ENCODE measurements at places on chromosomes 1 and 21. TPM values are rescaled to one million over a fixed set of nuclear protein-coding genes. Genes with fewer than 3 reads are reported as not detected.
A peak's percentile ranks its signal among the peaks of the same experiment; 100 is the strongest.

The ANP32E gene
- total RNA-seq: 32.9 TPM

The PGLYRP4 gene
- not detected for total RNA-seq

The NEGR1 gene
- total RNA-seq: 26.7 TPM

The FTCD gene
- total RNA-seq: 2.6 TPM

The METTL25B gene
- total RNA-seq: 33.6 TPM

The CYB5RL gene
- 7.9 TPM for total RNA-seq

The SYT6 gene
- total RNA-seq: not detected

DNA sequence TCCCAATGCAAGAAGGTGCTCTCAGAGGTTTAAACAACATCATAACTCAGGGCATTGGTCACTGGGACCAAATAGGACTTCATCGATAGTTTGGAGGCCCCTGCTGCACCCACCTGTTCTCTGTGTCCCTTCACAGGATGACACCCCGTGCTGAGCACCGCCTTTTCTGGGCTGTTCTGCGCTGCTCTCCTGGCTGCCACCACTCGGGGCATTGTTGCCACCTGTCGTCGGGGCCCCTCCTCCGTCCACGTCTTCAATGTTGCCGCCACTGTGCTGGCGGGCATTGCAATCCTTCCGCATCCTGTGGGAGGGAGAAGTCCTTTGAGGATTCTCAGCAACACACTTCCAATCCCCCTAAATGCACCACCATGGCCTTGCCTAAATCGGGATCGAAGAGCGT is 47.7 kb downstream of the NTPCR start:
- H3K27ac ChIP-seq: no peak overlapping the region
- H3K4me1 ChIP-seq: no peaks in the 10 kb centered on the region
- no peak for DNase-seq
- no peak overlapping the region for H3K4me3 ChIP-seq

DNA sequence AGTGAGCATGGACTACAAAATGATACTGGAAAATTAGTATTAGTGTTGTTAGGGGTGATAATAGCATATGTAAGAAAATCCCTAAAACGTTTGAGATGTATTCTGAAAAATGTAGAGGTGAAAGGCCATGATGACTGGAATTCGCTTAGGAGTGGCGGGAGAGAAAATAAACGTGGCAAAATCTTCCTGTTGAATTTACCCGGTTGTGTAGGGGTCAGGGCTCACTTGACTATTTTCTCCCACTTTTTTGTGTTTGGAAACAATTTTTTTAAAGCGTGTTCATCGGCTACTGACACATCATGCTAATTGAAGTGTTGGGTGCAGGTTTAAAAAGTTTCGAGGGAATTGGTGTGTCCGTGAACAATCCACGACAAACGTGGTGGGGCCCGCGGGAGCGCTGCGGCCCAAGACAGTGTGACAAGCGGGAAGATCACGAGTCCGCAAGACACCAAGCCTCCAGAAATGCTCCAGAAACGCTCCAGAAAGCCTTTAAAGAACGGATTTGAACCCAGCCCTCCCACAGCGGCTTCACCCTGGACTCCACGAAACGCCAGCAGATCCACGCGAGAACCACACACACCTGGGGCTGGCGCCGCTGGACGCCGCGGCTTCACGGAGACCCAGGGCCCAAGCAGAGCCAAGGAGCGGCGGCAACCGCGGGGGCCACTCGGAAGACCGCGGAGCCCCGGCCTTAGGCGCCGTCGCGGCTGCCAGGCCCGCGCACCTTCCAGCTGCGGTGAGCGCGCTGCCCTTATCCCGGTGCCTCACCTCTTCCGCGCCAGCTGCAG is 573 bp downstream of the PSMG1 start:
- no peaks in the 10 kb centered on the region for H3K27me3 ChIP-seq
- H3K27ac ChIP-seq: peak overlapping the region; percentile 26
- H3K4me3 ChIP-seq: peak overlapping the region; percentile 51
- peaks cover 2% of the 10 kb centered on the region for H3K4me1 ChIP-seq

DNA sequence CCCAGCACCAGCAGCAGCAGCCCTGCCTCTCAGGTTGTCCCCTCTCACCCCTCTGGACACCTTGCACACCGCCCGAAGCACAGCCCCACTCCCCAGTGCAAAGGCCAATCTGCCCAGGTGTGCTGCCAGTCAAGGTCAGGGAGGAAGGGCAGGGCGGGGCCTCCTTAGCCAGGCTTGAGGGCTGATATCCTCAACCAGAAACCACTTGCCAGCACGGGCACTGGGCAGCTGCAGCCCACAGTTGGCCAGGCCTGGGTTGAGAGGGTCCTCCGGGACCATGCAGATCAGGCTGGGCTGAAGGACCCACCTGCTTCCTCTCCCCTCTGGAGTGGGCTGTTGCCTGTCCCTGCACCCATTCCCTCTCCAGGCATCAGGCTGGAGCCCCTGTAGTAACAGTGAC is 588.3 kb downstream of the NPHP4 start:
- no peak for DNase-seq
- no peak overlapping the region for H3K4me3 ChIP-seq
- no peak overlapping the region for H3K27ac ChIP-seq
- no peaks in the 10 kb centered on the region for H3K36me3 ChIP-seq

DNA sequence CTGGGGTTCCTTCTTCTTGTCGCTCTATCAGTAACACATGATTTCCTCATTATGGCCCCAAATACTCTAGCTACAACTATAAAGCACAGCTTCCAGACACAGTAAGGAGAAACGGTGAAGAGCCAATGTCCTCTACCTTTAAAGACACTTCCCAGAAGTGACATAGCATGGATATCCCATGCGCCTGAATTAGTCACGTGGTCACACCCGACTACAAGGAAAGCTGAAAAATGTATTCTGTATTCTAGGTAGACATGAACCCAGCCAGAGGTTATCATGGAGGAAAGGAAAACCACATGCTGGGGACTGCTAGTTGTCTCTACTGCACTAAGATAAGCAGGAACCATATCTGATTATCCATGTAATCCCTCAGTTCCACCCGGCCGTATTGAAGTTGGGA is 244.3 kb downstream of the LMX1A start:
- no peaks in the 10 kb centered on the region for H3K4me1 ChIP-seq
- H3K4me3 ChIP-seq: no peak overlapping the region
- H3K36me3 ChIP-seq: no peaks in the 10 kb centered on the region
- no peak overlapping the region for H3K27ac ChIP-seq
- DNase-seq: no peak
- no peaks in the 10 kb centered on the region for H3K27me3 ChIP-seq

DNA sequence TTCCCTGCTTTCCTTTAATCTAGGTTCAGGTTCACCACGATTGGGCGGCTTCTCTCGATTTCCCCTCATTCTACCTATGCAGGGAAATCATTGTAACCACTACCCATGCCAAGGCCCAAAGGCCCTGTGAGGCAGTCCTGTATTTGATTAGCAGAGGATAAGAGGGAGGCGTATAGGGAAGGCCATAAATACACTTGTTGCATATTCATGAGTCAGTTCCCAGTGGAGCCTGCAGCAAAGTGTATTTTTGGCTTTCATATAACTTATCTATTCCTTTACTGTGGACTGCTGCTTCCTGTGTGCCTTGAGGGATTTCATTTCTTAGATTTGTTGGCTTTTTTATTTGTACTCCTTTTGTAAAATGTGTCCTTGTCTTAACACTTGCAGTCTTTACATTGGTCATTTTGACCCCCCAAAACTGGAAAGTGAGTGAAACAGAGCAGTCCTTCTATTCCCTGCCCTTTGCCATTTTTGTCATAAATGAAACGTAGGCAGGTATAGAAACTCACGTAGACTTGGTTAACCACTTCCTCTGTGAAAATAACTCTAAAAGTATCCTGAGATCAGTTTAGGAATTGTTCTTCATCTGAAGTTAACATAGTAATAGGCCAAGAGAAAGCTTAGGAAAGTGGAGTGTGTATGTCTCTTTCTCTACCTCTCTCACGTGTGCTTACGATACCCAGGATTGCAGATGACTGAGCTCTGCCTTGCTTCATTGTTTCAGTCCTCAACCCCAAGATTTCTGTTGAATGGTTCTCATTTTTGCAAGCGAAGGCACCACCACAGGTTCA is 19.6 kb upstream of the KCNQ4 start:
- no peak overlapping the region for H3K4me3 ChIP-seq
- peaks cover 12% of the 10 kb centered on the region for H3K36me3 ChIP-seq
- no peak overlapping the region for H3K27ac ChIP-seq
- DNase-seq: no peak
- H3K27me3 ChIP-seq: no peaks in the 10 kb centered on the region

DNA sequence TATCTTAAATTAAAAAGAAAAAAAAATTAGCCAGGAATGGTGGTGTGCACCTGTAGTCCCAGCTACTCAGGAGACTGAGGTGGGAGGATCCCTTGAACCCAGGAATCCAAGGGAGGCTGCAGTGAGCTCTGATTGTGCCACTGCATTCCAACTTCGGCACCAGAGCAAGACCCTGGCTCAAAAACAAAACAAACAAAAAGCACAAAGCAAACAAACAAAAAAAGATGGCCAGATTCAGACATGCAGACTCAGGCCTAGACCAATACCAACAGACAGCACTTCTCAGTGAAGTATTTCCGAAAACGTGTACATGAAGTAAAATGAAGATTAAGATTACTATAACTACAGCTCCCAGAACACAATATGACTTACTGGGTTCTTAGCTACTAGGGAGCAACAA is 10.6 kb downstream of the SLC35D1 start:
- no peaks in the 10 kb centered on the region for H3K27me3 ChIP-seq
- H3K27ac ChIP-seq: no peak overlapping the region
- peaks cover 7% of the 10 kb centered on the region for H3K4me1 ChIP-seq
- peaks cover 5% of the 10 kb centered on the region for H3K36me3 ChIP-seq
- H3K4me3 ChIP-seq: no peak overlapping the region

DNA sequence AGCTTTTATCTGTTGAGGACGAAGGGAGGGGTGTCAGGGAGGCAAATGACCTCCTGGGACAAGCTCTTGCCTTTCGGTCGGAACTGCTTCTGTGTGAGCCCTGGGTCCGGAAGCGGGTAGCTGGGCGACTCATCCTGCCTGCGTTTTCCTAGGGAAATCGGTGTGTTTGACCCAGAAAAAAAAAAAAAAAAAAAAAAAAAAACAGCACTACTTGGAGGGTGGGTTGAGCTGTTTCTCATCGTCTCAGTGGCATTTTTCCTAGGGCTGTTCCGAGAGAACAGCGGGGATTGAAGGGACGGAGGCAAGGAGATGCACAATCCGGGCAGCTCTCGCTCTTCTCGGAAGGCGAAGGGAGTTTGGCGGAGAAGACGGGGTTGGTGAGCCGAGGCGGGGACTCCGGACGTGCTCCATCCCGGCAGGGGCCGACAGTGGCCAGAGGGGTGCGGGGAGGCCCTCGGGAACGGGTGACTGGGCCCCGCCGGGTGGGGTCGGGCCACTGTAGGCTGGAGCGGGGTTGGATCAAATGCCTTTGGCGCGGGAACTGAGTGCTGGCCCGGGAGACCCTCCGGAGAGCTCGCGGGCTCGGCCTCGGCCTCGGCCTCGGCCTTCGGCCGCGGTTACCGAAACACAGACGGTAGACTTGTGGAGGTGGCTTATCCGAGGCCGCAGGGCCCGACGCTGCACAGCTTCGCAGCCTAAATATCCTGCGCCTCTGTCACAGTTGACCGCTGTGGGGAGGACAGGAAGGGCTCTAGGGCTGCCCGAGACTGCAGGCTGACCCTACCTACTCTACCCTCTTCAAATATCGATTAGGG is 2.4 kb upstream of the BARHL2 start:
- no peak for DNase-seq
- no peak overlapping the region for H3K4me3 ChIP-seq
- peaks cover 8% of the 10 kb centered on the region for H3K27me3 ChIP-seq
- H3K36me3 ChIP-seq: no peaks in the 10 kb centered on the region
- H3K27ac ChIP-seq: no peak overlapping the region

DNA sequence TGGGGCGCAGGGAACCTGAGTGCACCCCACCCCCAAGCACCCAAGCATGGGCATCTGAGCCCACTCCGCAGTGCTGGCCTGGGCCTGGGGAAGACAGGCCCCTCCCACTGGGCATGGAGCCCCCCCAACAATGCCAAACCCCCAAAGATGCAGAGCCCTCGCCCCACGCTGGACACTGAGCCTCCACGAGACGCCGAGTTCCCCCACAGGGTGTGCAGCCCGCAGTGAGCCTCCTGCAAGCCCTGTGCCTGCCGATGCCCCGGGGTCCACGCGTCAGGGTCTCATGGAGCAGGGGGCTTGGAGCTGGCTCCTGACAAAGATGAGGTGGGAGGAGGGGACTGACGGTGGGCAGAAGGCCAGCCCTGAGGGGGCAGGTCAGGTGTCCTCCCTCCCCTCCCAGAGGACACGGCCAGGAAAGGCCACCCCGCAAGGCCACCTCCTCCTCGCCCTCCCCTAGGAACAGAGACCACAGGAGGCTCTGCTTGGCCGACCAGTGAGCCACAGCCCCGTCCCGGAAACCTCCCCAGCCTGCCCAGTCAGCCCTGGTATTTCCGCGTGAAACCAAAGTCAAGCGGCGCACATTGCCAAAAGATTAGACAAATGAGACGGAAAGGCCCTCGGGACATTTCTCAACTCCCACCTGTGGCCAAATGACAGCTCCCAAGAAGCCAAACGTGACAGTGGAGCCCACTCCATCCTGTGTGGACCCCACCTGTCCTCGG is 33.4 kb downstream of the MEGF6 start:
- H3K4me3 ChIP-seq: no peak overlapping the region
- DNase-seq: peak; percentile 71
- H3K27me3 ChIP-seq: no peaks in the 10 kb centered on the region
- H3K27ac ChIP-seq: no peak overlapping the region

DNA sequence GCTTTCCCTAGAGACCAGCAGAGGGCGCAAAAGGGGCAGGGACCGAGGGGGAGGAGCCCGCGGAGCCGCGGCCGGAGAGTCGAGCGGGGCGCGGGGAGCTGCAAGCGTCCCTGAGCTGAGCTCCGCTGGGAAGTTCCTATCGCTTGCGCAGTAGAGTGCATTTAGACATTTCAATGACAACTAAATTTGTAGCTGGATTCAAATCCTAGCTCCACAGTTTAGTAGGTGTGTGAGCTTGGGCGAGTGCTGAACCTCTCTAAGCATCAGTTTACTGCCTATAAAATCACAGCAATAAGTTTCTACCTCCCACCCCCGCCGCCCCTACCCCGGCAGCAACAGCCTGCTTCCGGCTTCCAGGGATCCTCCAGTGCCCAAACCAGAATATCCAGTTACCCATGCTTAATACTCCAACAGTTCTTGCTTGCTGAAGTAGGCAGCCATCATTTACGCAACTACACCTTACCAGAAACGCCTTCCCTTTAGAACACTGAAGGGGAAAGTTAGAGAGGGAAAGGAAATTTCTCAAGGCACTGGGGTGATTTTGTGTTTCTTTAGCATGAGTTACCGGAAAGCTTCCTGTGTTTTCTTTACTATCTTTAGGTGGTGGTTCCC is 9.1 kb downstream of the TLR5 start:
- H3K4me1 ChIP-seq: no peaks in the 10 kb centered on the region
- peak overlapping the region; percentile 58 for H3K4me3 ChIP-seq
- no peaks in the 10 kb centered on the region for H3K36me3 ChIP-seq
- DNase-seq: peak; percentile 91
- H3K27ac ChIP-seq: peak overlapping the region; percentile 47

DNA sequence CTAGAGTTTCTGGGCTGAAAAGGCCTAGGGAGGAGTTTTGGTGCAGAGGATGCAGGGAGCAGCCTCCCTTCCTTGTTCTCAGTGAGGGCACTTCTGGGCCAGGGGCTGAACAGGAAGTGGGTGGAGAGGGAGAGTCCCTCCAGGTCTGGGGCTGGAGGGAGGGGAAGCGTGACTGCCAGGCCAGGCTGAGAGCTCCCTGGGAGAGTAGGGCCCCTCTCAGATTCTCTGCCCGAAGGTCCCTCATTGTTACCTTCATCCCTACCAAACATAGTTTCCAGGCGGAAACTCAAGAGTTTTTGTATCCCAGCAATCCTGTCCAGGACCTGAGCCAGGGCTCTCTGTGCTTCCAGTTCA is 36.8 kb downstream of the CITED4 start:
- H3K27me3 ChIP-seq: no peaks in the 10 kb centered on the region
- no peak for DNase-seq
- no peaks in the 10 kb centered on the region for H3K4me1 ChIP-seq
- H3K4me3 ChIP-seq: no peak overlapping the region
- H3K27ac ChIP-seq: peak overlapping the region; percentile 78
- H3K36me3 ChIP-seq: no peaks in the 10 kb centered on the region

All from aorta (tissue), 5 donors.